HTR-8/SVneo (cell line): ENCODE measurements at places on chromosomes 4 and X.

DNA sequence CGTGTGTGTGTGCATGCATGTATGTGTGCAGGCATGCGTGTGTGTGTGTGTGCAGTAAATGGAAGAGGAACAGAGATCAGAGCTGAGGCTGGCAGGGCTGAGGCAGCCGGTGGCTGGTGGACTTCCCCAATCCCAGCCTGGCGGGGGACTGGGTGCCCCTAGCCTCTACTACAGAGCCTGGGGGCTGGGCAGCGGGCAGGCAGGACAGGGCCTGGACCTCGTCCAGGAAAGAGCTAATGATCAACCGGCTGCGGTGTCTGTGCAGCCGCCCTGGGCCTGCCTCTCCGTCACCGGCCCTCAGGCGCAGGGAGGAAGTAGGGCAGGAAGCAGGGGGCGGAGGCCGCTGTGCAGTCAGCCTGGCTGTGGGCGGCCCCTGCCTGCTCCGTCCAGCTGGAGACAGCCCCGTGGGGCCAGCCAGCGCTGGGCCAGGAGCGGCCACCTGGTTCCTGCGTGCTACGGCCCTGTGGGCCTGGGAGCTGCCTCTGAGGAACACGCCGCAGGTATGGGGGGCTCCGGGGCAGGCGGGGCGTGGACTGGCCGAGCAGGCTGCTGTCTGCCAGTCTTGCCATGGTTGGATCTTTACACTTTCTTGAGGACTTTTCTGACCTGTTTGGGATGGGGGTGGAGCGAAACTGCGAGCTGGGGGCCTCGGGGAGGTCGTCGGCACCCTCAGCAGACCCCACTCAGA lies at the start of gene SH3TC1:
Gene SH3TC1, plus strand, starts transcription at position 385 of the 688 bp plus-strand sequence. CDS start 5,905 bp downstream, outside the sequence.
- peak; percentile 90 for DNase-seq

- DNase-seq, result no peak
Observed at GRCh38 chr4:31984872-31985271, 1264.7 kb downstream of the PCDH7 start.

DNA sequence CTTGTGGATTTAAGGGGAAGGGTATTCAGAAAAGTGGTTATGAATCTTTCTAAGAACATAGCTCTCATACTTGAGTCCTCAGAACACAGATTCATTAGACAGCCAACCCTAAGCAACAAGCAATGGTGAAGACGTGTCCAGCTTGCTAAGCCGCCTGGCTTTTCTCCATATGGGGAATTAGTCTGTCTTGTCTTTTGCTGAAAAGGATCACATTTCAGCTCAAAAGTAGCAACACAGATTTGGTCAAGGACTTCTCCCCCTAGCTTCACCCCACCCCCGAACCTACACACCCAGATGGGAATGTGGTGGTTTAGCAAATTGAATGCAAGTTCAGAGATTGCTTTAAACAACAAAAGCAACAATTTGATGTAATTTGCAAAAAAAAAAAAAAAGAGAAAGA lies 103.3 kb upstream of the RASGEF1B start:
- DNase-seq, result no peak

- no peak for DNase-seq
Observed at GRCh38 chr4:66923081-66923865, 622.0 kb downstream of the CENPC start.

GRCh38 chrX:63418211-63418610 lies 67.1 kb upstream of the SPIN4 start:
- DNase-seq, result no peak

GRCh38 chr4:159766241-159766640 lies 663.4 kb downstream of the RAPGEF2 start:
- DNase-seq, result no peak

- DNase-seq, result no peak
Observed at GRCh38 chr4:15878011-15878410, 60.5 kb downstream of the FGFBP1 start.

DNA sequence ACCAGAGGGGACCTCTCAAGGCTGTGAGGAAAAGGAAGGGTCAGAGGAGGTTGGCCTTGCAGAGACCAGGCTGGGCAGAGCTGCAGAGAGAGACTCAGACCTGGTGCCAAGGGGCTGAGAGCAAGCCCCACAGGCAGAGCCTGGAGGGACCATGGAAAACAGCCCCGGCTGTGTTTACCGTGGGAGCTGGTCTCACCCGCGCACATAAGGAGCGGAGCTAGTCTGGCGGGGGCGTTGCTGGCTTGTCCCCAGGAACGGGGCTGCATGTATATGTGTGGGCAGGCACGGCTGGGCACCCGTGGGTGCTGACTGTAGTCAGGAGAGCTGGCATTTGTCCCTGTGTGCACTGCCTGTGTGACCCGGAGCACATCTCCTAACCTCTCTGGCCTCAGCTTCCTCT lies 45.7 kb downstream of the C4orf50 start:
- no peak for DNase-seq

DNA sequence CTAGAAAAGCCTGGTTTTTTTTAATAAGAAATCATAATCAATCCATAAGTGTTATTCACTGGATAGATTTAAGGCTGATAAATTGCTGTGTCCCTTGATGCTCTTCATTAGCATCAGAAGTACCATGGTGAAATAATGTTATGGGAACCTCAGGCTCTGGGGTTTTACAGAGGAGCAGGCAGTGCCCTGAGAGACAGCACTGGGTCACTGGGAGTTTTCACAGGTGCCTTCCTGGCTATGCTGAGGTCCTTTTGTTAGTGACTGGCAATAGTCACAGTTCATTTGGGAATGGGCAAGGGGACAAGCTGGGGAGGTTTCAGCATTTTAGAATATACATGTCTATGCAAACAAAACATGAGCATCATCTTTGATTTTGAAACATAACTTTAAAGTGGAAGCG lies 38.6 kb downstream of the ANK2 start:
- DNase-seq, result no peak

DNA sequence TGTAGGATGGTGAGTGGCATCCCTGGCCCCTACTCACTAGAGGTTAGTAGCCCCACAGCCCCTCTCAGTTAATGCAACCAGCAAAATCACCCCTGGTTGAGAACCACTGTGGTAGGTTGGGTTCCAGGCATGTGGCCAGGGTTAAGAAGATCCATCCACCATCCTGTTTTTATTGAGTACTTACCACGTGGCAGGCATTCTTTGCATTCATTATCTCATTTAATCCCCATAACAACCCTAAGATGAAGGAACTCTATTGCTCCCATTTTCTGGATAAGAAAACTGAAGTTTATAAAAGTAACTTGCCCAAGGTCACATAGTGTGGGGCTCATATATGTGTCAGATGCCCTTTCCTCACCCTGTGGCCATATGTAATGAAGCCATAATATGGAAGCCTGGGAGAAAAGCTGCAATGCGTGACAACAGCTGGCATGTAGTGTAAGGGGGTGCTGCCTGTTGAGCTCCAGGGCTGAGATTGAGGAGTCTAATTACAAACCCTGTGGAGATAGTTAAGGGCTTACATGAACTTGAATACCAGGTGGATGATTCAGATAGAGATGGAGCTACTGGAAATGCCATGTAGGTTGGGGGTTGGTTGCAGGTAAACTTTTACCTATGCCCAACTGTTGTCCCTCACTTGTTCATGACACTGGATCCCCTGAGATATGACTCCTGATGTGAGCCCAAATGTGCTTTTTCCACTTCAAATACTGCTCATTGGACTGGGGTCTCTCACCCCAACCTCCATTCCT lies 100.2 kb upstream of the PGRMC2 start:
- DNase-seq, result no peak

DNA sequence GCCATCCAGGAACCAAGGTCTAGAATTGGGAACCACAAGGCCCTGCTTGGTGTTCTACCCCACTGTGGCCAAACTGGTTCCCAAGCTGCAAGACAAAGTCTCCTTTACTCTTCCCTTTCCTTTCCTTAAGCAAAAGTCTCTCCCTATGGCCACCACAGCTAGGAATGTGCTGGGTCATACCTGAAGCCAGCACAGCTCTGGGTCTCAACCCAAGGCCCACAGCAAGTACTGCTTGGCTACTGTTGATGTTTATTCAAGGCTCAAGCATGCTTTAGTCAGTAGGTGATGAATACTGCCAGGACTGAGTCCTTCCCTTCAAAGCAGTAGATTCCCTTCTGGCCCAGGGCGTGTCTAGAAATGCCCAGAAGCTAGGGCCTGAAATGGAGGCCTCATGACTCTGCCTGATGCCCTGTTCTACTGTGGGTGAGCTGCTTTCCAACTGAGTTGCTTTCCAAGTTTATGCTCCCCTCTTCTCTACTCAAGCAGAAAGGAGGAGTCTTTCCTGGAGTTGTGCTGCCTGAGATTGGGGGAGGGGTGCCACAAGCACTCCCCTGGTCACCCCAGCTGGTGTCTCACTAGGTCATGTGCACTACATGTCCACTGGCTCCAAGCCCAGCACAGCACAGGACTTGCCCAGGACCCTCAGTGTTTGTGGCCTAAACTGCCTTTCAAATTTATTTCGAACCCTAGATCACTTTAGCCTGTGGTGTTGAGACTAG lies 44.9 kb downstream of the STAP1 start:
- no peak for DNase-seq

DNA sequence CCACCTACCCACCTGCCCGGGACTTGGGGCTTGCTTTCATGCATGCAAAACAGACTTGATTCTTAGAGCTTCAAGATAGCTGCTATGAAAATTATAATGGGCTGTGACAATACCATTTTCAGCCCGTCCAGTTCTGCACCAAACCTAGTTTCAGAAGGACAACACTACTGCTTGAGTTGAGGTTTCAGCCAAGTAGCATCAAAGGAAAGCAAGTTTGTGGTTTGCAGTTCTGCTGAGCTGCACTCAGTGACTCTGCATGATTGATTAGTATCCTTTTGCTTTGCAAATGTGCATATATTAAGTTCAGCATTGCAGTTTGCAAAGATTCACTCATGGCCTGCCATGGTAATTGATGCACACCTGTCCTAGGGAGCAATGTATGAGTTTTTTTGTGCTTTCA lies 442.7 kb downstream of the RPA4 start:
- no peak for DNase-seq

GRCh38 chrX:1178580-1179057 lies 33.8 kb downstream of the CRLF2 start:
- DNase-seq, result peak; percentile 41

DNA sequence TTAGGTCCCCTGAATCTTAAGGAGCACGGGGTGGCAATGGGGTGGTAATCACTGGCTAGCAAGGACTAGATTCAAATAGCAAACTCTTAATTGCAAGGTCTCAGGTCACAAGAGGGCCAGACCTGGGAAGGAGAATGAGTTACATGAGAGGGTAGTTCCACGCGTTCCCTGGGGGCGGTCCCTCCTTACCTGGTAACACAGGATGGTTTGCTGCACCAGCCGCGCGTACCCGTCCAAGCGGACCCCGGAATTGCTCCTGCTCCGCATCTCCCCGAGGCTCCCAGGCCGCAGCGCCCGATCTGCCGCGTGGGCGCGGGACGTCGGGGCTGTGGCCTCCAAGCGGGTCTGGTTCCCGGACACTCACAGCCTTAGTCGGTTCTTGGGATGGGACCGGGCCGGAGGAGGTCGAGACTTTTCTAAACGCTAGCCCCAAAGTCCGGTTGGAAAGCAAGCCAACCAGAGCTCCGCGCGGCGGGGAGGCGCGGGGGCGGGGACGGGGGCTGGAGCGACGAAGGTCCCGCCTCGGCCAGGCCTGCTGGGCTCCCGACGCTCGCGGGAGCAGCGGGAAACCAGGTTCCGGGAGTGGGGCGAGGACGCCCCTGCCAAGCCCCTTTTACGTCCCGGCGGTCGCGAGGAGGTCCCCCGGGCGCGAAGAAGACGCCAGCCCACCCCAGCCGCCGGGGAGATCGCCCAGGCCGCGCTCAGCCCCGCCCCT lies at the start of gene PHKA2:
Gene PHKA2, minus strand, starts transcription at position 449 of the 715 bp plus-strand sequence. Its CDS starts 182 bp downstream, at position 267.
- no peak for DNase-seq

- DNase-seq, result no peak
Observed at GRCh38 chrX:16516232-16516876, 133.6 kb upstream of the S100G start.

DNA sequence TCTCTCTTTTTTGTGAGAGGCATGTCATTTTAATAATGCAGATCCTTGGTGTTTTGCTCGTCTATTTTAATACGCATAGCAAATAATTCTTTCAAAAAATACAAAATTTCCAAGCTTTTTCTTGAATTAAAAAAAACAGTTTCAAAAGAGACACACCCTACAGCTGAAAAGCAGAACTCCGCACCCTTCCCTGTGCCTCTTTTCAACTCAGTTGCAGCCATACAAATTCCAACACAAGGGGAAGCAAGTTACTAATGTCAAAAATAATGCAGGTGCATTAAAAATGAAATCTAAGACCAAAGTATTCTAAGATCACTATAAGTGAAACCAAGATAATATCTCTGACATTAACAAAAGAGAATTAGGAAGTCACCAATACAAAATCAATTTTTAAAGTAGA lies 66.6 kb downstream of the NR3C2 start:
- DNase-seq, result no peak

DNA sequence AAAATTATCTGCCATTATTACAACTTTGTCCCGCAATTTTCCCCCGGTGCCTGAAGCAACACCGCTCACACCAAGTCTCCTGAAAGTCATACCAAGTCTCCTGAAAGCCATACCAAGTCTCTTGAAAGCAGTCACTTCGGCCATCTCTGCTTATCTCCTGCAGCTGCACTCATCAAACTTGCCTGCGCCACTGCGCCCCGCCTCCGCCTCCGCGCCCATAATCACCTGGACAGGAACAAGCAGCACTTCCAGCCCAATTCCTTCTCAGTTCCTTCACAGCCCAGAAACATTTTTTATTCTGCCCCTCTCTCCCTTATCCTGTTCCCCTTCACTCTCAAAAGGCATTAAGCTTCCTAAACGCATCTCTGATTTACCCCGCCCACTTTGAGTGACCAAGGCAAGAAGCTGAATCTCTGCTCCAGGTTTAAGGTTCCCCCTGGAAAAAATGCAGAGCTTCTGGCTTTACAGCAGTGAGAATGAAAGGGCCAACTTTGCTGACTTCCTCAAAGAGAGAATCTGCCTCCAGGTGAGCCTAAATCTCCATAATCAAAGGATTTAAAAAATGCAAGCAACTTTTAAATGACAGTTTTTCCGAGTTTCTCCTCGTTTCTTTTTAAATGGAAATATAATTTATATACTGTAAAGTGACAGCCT lies 7.7 kb downstream of the GPR50 start:
- DNase-seq, result no peak

GRCh38 chr4:3387154-3387942 lies 54.4 kb upstream of the HGFAC start:
- DNase-seq, result no peak

DNA sequence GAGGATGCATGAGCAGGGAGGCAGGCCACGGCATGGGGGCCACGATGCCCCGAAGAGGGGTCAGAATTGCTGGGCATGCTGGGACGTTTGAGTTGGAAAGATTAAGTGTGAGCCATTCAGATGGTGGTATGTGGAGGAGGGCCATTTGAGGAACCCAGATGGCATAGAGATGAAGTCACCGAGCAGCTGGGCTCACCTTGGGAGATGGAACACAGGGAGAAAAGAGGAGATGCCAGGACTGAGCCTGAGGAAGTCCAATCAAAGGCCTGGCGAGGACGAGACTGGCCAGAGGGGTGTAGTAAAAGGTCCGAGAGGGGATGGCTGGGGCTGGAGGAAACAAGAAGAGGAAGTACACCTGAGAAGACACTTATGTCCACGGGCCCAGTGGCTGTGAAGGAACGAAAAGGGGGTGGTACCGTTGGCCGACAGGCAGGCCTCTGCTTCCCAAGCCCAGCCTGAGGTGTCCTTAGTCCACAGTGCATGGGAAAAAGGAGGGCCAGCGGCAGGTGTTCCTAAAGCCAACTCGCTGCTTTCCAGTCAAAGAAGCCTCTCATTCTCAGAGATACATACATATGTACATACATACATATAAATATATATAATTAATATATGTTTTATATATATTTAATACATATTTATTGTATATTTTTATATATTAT lies 54.6 kb upstream of the CLCN4 start:
- no peak for DNase-seq

- no peak for DNase-seq
Observed at GRCh38 chrX:65679071-65679540, 11.7 kb downstream of the MSN start.

GRCh38 chrX:150696331-150696730 lies 3.1 kb downstream of the MTMR1 start:
- no peak for DNase-seq
